ENCODE measurements at places on chromosomes 16 and 17.

GRCh38 chr16:65981057-65981456 is 385.4 kb upstream of the CDH5 start:
- no peak for DNase-seq

- no peak for DNase-seq
Measured at GRCh38 chr16:12215277-12216105, 239.0 kb downstream of the SNX29 start.

- no peak for DNase-seq
Measured at GRCh38 chr16:7037495-7037894, 295.1 kb upstream of the RBFOX1 start.

DNA sequence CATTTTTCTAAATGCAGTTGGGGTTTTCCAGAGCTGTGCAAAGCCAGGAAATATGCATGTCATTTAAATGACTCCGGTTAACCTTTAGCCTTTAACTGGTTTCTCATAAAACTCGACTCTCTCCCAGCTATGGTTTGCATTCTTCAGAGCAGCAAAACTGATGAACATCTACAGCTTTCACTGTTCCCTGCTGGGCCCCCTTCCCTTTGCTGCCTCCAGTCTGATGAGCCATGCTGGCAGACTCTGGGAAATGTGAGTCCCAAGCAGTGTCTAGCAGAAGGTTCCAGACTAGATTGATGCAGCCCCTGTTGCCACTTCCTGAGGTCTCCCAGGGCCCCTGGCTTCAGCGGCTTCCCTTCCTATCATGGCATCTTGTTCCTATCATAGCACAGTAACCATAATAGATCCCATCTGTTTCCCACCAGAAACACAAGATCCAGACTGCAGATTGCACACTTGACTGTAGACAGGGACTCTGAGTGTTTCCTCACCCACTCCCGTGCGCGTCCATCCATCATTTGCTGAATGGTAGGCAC is 135.4 kb downstream of the CLEC16A start:
- DNase-seq = no peak

DNA sequence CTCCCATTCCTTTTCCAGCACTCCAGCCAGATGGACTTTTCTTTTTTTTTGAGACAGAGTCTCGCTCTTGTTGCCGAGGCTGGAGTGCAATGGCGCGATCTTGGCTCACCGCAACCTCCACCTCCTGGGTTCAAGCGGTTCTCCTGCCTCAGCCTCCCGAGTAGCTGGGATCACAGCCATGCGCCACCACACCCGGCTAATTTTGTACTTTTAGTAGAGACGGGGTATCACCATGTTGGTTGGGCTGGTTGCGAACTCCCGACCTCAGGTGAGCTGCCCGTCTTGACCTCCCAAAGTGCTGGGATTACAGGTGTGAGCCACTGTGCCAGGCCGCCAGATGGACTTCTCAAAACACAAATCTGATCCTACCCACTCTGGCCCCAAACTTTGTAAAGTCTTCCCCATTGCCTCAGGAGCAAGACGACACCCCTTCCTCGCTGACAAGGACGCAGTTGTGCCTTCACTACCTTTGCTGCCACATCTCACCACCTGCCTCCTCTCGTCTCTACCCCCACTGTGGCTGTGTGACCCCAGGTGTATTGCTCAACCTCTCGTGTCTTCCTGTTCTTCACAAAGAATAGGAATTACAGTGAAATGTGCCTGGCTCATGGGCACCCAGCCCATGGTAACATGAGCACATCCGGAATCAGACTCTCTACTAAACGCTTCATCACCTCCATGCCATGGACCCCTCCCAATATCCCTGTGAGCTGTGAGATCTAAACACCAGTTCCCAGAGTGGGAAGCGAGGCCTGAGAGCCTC is 3.7 kb upstream of the BANP start:
- no peak for DNase-seq

GRCh38 chr17:72171703-72172667 is 51.2 kb downstream of the SOX9 start:
- DNase-seq = no peak

GRCh38 chr16:26220894-26221293 is 529.1 kb downstream of the HS3ST4 start:
- no peak for DNase-seq

DNA sequence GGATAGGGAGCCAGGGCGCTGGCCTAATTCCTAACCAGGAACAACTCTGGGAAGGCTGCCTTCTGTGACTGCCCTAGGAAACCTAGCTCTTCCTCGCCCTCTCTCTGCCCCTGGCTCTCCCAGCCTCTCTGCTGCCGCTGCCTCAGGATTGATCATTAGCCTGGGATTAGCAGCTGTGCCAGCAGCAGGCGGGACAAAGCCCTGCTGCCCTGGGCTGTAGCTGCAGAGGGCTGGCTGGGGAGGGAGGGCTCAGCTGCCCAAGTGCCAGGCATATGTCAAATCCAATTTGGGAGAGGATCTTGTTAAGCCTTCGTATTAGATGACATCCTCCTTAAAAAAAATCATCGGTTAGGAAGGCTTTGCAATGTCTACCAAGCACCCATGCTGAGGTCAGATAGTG is 144.8 kb upstream of the CCL2 start:
- DNase-seq = no peak

GRCh38 chr16:9849697-9850245 is 332.5 kb downstream of the GRIN2A start:
- DNase-seq = no peak

DNA sequence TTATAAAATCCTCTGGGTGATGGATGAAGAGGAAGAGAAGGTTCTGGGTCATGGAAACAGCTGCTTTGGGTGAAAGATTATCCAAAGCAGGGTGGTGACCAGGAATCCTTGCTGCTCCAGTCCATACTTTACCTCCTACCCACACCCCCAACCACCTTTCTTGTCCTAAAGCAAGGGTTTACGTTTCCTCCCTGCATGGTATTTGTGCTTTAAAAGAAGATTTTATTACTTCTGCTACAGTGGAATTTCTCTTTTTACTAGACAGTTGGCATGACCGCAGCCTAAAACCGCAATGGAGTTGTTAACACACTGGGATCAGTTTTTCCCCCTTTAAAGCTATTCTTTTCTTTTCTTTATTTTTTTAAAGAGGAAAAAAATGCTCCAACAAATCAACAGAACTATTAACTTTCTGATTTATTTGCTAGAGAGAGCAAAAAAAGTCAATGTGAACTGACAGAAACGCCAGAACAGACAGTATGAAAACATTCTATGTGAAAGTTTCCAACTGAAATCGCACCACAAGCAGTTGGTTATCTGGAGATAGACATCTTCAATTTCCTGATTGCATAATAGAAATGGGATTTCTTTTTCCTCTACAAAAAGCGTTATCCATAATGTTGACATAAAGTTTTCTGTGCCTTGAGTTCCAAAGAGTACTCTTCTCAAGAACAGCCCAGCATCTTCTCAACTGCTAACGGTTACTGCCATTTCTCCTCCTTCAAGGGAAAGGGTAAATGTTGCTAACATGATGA is 236.0 kb downstream of the IRX3 start:
- no peak for DNase-seq

DNA sequence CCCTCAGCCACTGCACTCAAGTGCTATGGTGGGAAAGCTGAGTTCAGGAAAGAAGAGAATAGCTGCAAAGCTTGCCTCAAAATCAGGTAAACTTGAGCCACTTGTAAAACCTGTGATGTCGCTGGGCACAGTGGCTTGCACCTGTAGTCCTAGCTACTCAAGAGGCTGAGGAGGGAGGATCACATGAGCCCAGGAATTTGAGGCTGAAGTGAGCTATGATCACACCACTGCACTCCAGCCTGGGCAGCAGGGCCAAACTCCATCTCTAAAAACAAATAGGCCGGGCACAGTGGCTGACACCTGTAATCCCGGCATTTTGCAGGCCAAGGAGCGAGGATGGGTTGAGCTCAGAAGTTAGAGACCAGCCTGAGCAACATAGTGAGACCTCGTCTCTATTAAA is 26.4 kb upstream of the SMURF2 start:
- DNase-seq = no peak

DNA sequence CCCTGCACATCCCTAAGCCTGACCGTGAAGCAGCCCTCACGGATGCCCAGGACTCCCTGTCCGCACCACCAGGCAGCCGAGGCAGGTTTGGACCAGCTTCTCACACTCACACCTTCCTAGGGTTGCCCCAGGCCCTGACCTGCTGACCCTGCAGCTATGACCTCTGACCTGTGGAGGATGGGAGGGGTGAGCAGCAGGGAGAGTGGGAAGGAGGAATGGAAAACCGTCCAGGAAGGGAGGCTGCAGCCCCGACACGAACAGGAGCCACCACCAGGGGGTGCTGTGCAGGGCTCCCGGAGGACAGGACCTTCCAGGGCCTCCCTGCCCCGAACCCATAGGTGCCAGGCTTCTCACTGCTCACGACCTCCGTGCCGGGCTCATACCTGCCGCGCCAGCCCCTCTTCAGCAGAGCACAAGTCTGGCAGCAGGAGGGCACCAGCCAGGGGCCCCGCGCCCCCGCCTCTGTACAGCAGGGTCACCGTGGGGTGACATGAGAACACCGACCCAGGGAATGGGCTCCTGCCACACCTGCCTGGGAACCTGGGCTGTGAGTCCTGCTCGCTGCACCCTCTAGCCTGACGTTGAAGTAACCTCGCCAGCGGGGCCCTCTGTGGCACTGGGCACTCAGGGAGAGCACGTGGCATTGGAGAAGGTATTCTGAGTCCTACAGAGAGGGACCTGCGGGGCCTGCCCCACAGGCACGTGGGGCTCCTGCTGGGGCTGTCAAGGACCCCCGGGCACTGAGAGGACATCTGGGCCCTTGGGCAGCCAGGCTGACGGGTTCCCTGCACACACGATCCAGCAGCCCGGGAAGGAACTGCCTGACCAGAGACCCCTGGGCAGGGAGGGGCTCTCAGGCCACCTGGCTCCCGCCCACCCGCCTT is 37.6 kb downstream of the CTU2 start:
- DNase-seq = peak; percentile 48

DNA sequence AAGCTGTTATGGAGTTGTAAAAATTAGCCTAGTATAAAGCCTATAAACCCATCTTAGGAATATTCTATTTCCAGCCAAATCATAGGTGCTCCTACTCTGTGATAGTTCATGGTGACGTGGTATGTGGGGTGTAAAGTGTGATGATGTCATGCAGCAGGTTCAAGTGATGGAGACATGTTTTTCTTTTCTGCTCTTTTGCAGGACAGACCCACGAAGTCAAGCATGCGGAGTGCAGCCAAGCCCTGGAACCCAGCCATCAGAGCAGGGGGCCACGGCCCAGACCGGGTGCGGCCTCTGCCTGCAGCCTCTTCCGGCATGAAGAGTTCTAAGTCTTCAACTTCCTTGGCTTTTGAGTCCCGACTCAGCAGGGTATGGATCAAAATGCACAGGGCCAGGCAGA is 87.3 kb downstream of the SPECC1 start:
- DNase-seq = no peak

- DNase-seq = no peak
Measured at GRCh38 chr17:6507535-6507934, 48.8 kb downstream of the PITPNM3 start.

Measured in stimulated activated CD8-positive, alpha-beta memory T cell treated with anti-CD3 and anti-CD28 coated beads, Interleukin-2, amount 100 ng/mL, for 1 hour (primary cell).